Uterus (tissue), 4 donors: ENCODE measurements at places on chromosomes 13 and 19. TPM values are rescaled to one million over a fixed set of nuclear protein-coding genes. Genes with fewer than 3 reads are reported as not detected.

CEACAM6 gene
- total RNA-seq, result not detected

RAB8A gene
- 52.8 TPM for total RNA-seq

S1PR2 gene
- 32.5 TPM for total RNA-seq

LRFN3 gene
- total RNA-seq, result 3.5 TPM

PLPPR3 gene
- total RNA-seq, result not detected

POLR2I gene
- total RNA-seq, result 8.2 TPM

ZNF730 gene
- not detected for total RNA-seq

PSG2 gene
- not detected for total RNA-seq

ZNF492 gene
- total RNA-seq, result 2.9 TPM

SIRT6 gene
- 1.3 TPM for total RNA-seq

ZNF208 gene
- 5.9 TPM for total RNA-seq

RASIP1 gene
- total RNA-seq, result 5.9 TPM

RNF113B gene
- not detected for total RNA-seq

ZNF835 gene
- total RNA-seq, result 4.8 TPM

CKM gene
- total RNA-seq, result not detected

CGB1 gene
- total RNA-seq, result not detected

ZNF136 gene
- 5.6 TPM for total RNA-seq

RAVER1 gene
- 7.4 TPM for total RNA-seq

TEX26 gene
- not detected for total RNA-seq

SYCN gene
- not detected for total RNA-seq

KLK8 gene
- not detected for total RNA-seq

MISP3 gene
- total RNA-seq, result 2.0 TPM

ZNF729 gene
- not detected for total RNA-seq

VSTM2B gene
- not detected for total RNA-seq

BEST2 gene
- total RNA-seq, result not detected

KLK14 gene
- total RNA-seq, result not detected

ZNF100 gene
- total RNA-seq, result 12.4 TPM

ZNF649 gene
- 3.1 TPM for total RNA-seq

DAND5 gene
- not detected for total RNA-seq

HS6ST3 gene
- 1.3 TPM for total RNA-seq

NEK5 gene
- total RNA-seq, result 7.9 TPM

S1PR5 gene
- not detected for total RNA-seq

C2CD4C gene
- 2.5 TPM for total RNA-seq

PGLYRP1 gene
- total RNA-seq, result not detected

KLK2 gene
- total RNA-seq, result 0.41 TPM

CASP14 gene
- not detected for total RNA-seq

ZNF528 gene
- 80.7 TPM for total RNA-seq

KIR2DL4 gene
- not detected for total RNA-seq

HSH2D gene
- total RNA-seq, result 3.1 TPM

BRD4 gene
- total RNA-seq, result 11.0 TPM

SIAH3 gene
- total RNA-seq, result under 0.01 TPM

SIGLEC5 gene
- not detected for total RNA-seq

ACER1 gene
- total RNA-seq, result not detected
